ENCODE measurements at places on chromosomes 16 and 17.

GRCh38 chr17:12998461-12998860, 19.4 kb downstream of the ELAC2 start:
- DNase-seq: no peak

DNA sequence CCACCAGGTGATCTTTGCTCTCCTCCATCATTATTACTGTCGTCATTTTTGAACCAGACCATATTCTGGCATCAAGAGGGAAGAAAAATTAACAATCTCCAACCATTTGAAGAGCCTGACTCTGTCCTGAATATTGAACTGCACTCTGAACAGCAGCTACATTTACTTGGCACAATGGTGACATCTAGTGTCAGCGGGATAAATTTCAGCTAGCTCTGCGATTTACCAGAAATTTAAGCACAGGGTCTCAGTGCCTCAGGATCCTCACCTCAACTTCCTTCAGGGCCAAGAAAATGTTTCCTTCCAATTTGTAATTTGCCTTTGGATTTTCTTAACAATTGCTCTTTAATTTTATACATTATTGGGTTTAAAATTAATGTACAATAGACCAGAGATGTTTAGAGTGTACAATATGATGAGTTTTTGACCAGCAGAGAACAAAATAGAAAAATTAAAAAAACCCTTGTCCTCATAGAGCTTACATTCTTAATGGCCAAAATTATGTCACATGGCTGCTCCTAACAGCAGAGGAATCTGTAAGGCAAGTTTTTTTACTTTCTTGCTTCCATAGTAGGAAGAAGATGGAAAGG, 10.7 kb upstream of the ZNF19 start:
- DNase-seq: peak; percentile 61

DNA sequence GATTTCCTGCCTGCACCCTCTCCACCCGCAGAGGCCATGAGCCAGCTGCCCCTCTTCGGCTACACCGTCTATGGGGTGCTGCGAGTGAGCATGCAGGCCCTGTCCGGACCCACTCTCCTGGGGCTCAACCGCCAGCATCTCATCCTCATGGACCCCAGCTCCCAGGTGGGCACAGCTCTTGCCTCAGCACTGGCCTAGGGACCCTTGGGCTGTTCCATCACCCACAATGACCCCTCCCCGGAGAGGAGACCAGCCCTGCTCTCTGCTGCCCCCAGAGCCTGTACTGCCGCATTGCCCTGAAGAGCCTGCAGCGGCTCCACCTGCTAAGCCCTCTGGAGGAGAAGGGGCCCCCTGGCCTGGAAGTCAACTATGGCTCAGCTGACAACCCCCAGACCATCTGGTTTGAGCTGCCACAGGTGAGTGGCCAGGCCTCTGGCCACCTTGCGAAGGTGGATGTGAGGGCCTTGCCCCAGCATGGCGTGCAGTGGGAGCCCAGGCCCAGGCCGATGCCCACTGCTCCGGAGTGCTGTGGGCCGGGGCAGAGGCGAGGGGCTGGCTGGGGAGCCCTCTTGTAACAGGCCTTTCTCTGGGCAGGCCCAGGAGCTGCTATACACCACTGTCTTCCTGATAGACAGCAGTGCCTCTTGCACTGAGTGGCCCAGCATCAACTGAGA, 7.3 kb upstream of the SMIM5 start:
- no peak for DNase-seq

DNA sequence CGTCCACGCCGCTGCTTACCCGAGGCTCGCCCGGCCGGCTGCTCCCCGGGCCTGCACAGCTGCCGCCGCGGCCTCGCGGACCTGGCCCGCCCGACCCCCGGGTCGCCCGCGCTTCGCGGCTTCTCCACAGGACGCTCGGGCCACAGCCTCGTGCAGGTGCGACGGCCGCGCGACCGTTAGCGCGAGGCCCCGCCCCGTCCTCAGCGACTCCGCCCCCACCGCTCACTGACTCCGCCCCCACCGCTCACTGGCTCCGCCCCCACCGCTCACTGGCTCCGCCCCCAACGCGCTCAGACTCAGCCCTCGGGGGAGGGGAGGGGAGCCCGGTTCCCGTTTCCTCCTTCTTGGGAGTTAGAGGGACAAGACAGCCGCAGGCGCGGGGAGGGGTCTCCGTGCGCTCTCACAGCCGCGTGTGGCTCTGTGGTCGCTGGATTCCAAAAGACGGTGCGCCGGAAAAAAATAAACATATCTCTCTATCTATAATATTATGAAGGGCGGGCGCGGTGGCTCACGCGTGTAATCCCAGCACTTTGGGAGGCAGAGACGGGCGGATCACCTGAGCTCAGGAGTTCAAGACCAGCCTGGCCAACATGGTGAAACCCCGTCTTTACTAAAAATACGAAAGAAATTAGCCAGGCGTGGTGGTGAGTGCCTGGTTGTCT, at the start of gene MEIOB:
Gene MEIOB, minus strand, starts transcription at position 191 of the 662 bp plus-strand sequence. CDS start 3,989 bp downstream, outside the sequence.
- no peak for DNase-seq

- no peak for DNase-seq
Observed at GRCh38 chr16:24821129-24821528, 24.6 kb upstream of the SLC5A11 start.

GRCh38 chr17:74798239-74798707, 22.1 kb upstream of the NAT9 start:
- peak; percentile 78 for DNase-seq

- peak; percentile 74 for DNase-seq
Observed at GRCh38 chr16:50585331-50585776, 37.2 kb downstream of the NKD1 start.

GRCh38 chr16:84603140-84603816, 14.6 kb downstream of the COTL1 start:
- DNase-seq: peak; percentile 97

- DNase-seq: peak; percentile 39
Observed at GRCh38 chr17:1562176-1562643, 382 bp downstream of the PITPNA start.

DNA sequence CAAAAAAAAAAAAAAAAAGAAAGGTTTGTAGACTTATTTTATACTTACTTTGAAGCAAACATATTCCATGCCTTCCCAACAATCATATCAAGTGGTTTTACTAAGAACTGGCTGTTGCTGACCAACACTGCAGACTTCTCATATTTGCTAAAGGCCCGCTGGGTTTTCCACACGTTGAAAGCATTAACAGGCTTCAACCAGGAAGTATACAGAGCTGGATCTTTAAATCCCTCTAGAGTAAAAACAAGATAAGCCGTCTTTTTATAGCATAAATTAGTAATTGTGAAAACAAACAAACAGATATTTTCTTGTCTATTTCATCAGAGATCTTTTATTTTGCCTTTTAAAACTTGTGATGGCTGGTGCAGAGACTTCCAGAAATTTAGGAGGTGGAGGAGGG, 29.1 kb downstream of the TUBD1 start:
- no peak for DNase-seq

DNA sequence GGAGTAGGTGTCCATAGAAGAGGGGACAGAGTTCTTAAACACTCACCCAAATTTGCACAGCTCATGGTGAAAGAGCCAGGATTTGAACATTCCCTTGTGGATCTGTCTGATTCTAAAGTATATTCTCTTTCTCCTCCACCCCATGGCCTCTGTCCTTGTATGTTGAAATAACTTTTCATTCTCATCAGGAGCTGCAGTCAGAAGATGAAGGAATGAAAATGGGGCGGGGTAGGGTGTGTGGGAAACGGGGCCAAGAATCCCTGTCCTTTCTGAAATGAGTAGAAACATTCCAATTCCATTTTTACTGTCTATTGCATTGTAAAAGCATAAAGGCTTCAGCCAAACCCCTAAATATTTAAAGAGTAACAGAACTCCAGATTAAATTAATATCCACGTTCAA, 42.8 kb downstream of the NOG start:
- DNase-seq: peak; percentile 60

GRCh38 chr17:34639706-34640425, 60.5 kb downstream of the TMEM132E start:
- no peak for DNase-seq

DNA sequence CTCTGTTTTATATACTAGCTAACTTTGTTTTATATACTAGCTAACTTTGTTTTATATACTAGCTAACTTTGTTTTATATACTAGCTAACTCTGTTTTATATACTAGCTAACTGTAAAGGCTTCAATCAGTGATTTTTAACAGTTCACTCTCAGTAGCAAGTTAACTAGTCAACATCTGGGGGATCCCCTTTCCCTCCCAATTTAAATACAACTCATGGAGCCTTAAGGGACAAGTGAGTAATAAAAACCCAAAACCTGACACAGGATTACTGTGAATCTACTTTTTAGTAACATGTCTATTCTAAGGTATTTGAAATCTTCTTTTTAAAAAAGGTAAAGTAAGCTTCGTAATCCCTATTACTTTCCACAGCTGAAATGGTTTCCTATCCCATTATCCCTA, 32.2 kb downstream of the FAM222B start:
- DNase-seq: no peak

DNA sequence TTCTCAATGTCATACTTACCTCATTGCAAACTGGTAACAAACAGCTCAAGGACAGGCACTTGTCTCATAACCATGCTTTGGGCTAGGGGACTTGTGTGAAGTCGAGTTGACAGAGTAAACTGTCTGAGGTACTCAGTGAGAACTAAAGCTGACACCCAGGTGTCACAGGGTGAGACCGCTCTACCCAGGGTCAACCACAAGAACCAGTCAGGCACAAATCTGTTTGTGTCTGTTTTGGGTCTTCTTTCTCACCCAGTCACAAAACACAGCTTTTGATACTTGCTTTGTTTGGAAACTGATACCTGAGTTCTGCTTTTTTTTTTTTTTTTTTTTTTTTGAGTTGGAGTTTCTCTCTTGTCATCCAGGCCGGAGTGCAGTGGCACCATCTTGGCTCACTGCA, 161.1 kb downstream of the STX8 start:
- no peak for DNase-seq

- DNase-seq: no peak
Observed at GRCh38 chr17:46732160-46732559, 86.3 kb downstream of the WNT3 start.

DNA sequence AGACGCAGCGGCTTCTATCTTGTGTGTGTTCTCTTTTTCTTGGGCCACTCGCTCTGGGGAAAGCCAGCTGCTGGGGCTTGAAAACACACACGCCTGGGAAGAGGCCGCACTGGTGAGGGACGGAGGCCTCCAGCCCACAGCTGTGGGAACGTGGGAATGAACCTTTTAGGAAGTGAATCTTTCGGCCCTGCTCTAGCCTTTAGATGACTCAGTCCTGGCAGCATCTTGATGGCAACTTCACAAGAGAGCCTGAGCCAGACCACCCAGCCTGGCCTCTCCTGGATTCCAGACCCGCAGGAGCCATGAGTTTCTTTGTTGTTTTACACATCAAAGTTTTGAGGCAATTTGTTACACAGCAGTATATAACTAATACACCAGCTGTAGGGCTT, 2.2 kb upstream of the PDPK1 start:
- peak; percentile 91 for DNase-seq

GRCh38 chr16:4017807-4018206, 98.4 kb downstream of the ADCY9 start:
- no peak for DNase-seq

DNA sequence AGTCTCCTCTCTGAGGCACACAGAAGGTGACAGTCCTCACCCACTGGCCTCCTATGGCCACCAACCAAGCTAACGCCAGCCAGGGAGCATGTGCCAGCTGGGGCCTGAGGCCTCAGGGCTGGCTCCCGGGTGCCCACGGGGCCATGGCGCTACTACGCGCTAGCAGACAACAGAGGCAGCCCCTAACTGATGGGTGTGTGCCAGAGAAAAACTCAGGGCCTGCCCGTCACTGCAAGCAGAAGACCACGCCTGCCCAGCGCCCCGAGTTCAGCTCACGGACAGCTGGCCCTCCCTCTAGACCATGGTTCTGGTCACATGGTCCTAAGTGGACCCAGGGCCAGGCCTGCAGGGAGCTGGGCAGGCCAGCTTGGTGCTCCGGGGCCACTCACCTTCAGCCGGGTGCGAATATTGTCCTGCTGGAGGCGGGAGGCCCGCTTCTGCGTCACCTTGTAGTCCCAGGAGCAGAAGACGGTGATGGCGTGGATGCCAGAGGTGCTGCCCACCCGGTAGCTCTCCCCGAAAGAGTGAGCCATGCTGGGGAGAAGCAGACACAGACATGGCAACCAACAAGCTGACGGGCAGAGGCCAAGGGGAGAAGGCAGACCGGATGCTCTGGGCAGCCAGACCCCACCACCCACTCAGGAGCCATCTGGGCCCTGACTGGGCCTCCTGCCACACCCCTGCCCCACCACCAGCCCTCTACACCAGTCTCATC, 6.2 kb downstream of the TMC6 start:
- DNase-seq: no peak

- no peak for DNase-seq
Observed at GRCh38 chr17:48578616-48579470, 693 bp upstream of the HOXB4 start.

DNA sequence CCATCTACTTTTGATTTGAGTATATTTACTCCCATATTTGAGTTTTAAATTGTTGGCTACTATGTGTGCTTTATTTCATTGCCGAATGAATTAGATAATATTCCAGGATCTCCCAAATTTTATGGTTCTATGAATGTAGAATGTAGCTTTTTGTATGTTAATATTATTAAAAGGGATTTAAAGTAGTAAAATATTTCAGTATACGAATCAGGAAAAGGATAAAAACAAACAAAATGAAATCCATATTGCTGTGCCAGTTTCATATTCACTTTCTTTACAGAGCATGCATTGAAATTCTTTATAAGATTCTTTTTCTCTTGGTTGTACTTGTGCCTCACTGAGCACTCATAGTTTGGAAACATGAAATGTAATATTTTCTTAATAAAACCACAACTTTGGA, 155.1 kb downstream of the CHD9 start:
- no peak for DNase-seq

DNA sequence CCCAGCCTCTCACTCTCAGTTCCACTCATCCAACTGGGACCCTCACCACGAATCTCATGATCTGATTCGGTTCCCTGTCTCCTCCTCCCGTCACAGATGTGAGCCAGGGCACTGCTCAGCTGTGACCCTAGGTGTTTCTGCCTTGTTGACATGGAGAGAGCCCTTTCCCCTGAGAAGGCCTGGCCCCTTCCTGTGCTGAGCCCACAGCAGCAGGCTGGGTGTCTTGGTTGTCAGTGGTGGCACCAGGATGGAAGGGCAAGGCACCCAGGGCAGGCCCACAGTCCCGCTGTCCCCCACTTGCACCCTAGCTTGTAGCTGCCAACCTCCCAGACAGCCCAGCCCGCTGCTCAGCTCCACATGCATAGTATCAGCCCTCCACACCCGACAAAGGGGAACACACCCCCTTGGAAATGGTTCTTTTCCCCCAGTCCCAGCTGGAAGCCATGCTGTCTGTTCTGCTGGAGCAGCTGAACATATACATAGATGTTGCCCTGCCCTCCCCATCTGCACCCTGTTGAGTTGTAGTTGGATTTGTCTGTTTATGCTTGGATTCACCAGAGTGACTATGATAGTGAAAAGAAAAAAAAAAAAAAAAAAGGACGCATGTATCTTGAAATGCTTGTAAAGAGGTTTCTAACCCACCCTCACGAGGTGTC, 26.6 kb downstream of the STH start:
- DNase-seq: no peak

GRCh38 chr17:76441686-76442340, 11.1 kb downstream of the UBE2O start:
- DNase-seq: no peak

All from AG10803 (cell line).